ENCODE measurements at places on chromosomes 4 and X. TPM values are rescaled to one million over a fixed set of nuclear protein-coding genes. Genes with fewer than 3 reads are reported as not detected.

The ENPP6 gene
- not detected for total RNA-seq

The EMD gene
- 86.5 TPM for total RNA-seq

The CABS1 gene
- total RNA-seq, result not detected

The P2RY8 gene
- total RNA-seq, result not detected
